ENCODE measurements at places on chromosomes 12 and 14.

GRCh38 chr12:12480074-12480473, 82.6 kb downstream of the DUSP16 start:
- ATAC-seq: no peak

- ATAC-seq: no peak
Measured at GRCh38 chr14:55085060-55085660, 33.7 kb downstream of the MAPK1IP1L start.

DNA sequence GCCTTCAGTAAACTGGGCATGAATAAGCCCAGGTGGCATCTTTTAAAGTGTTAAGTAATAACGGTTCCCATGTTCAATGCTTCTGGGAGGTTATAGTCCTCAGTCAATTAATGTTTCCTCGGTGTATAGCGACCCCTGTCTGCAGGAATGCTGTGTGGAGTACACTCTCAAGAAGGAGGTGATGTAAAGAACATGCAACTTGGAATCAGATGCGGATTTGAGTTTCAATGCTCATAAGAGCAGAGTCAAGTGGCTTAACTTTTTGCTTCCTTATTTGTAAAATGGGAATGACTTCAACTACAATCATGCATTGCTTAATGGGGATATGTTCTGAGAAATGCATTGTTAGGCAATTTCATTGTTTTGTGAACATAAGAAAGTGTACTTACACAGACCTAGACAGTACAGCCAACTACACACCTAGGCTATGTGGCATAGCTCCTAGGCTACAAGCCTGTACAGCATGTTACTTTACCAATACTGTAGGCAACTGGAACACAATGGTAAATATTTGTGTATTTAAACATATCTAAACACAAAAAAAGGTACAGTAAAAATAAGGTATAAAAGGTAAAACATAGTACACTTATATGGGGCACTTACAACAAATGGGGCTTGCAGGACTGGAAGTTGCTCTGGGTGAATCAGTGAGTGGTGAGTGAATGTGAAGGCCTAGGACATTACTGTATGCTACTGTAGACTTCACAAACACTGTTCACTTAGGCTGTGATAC, 6.7 kb upstream of the MRPS35 start:
- peak; percentile 90 for ATAC-seq

- no peak for ATAC-seq
Measured at GRCh38 chr12:8887285-8887715, 27.0 kb upstream of the PHC1 start.

DNA sequence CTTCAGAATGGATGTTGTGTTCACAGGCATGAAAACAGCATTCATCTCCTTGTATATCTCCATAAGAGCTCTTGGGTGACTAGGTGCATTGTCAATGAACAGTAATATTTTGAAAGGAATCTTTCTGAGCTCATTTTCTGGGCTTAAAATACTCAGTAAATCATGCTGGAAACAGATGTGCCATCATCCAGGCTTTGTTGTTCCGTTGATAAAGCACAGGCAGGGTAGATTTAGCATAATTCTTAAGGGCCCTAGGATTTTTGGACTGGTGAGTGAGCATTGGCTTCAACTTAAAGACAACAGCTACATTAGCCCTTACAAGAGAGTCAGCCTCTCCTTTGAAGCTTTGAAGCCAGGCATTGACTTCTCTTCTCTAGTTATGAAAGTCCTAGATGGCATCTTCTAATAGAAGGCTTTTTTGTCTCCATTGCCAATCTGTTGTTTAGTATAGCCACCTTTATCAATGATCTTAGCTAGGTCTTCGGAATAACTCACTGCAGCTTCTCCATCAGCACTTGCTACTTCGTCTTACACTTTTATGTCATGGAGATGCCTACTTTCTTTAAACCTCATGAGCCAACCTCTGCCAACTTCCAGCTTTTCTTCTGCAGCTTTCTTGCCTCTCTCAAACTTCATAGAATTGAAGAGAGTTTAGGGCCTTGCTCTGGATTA, 79.6 kb upstream of the PSMA6 start:
- no peak for ATAC-seq

DNA sequence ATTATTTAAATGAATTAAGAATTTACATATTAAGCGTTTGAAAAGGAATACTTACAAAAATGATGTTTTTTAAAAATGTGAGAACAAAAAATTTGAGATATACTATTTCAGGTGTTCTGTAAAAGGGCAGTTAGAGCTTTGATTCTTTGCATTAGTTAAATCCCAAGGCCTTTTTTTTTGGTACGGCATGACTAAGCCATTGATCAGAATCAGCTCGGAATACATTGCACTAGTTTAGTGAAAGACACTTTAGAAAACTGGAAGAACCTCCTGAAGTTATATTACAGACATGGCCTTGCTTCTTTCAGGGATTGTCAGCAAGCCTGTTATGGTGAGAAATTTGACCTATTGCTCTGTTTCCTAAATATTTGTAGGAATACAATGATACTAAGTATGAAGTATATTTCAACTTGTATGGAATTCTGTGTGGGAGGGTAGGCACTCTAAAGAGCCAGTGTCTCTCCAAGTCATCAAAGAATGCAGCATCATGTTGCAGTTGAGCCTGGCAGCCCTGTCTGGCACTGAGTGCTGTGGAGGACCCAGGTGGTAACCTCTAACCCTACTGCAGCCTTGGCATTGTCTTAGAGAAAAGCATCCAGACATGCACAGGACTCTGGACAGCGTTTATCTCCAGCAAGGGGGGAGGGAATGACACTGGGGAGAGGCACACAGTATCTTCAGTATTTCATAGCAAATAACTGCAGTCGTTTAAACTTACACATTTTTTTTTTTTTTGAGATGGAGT, 1.5 kb downstream of the KLC1 start:
- ATAC-seq: peak; percentile 4

DNA sequence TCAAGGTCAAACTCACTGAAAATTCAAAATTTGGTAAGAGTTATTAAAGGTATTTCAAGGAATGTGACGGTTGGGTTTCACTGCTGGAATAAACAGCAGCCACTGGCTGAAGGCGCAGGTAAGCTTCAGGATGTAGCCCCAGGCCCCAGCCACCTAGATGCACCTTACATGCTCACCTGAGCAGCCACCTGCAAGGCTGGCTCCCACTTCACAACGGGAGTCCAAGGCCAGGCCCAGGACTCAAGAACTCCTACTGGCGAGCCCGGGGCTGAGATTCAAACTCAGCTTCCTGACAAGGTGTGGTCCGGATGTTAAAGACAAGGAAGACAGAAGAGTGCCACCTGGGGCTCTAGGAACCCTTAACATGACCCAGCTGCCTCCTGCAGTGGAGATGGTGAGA, 78.4 kb downstream of the ITPK1 start:
- no peak for ATAC-seq

GRCh38 chr14:104048758-104049507, 36.6 kb upstream of the ASPG start:
- no peak for ATAC-seq

- peak; percentile 56 for ATAC-seq
Measured at GRCh38 chr14:26204728-26205479, 392.9 kb downstream of the NOVA1 start.

DNA sequence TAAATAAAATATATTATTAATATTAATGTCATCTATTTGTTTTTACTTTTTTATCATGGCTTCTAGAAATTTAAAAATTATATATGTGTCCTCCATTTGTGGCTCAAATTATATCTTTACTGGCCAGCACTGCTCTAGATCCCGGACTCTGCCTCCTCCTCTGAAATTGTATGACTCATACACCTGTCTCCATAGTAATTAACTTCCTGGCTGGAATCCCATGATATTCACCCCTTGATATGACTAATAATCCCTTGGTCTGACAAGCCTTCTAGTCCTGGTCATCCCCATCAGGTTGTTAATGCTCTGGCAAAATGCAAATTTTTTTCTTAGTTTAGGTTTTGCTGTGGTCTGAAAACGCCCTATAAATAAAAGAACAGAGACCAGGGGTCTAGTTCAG, 116.2 kb downstream of the BMP4 start:
- no peak for ATAC-seq

GRCh38 chr14:91878274-91878673, 10.9 kb upstream of the TC2N start:
- ATAC-seq: no peak

- ATAC-seq: peak; percentile 15
Measured at GRCh38 chr12:51028126-51028812, 2.1 kb upstream of the SLC11A2 start.

- ATAC-seq: no peak
Measured at GRCh38 chr12:90071996-90072395, 363.4 kb upstream of the ATP2B1 start.

- ATAC-seq: no peak
Measured at GRCh38 chr14:20435582-20436362, at the start of gene KLHL33. Gene KLHL33, minus strand, starts transcription at chr14:20436166. Its CDS starts 355 bp downstream, at chr14:20435811.

GRCh38 chr12:131764738-131765137, 53.8 kb downstream of the SFSWAP start:
- ATAC-seq: no peak

- peak; percentile 89 for ATAC-seq
Measured at GRCh38 chr12:90908465-90908864, 46.5 kb downstream of the CCER1 start.

- no peak for ATAC-seq
Measured at GRCh38 chr12:115661112-115661511, 616.4 kb downstream of the MED13L start.

DNA sequence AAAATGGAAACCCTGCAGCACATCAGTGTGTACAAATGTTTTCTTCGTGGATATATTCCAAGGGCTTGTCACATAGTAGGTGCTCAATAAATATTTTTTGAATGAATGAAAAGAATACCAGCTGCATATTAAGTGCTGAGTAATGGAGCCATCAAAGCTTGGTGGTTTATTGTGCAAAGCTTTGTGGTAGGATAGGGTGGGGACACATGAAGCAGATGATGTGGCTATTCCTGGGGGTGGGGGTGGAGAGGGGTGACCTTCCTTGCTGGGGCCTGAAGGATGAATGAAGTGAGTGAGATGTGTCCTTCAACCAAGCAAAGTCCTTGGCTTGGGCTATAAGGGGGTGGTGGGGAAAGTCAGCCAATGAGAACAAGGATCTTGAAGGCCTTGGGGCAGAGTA, 4.3 kb upstream of the KRT81 start:
- ATAC-seq: no peak

- no peak for ATAC-seq
Measured at GRCh38 chr12:76450690-76451089, 102.5 kb upstream of the BBS10 start.

DNA sequence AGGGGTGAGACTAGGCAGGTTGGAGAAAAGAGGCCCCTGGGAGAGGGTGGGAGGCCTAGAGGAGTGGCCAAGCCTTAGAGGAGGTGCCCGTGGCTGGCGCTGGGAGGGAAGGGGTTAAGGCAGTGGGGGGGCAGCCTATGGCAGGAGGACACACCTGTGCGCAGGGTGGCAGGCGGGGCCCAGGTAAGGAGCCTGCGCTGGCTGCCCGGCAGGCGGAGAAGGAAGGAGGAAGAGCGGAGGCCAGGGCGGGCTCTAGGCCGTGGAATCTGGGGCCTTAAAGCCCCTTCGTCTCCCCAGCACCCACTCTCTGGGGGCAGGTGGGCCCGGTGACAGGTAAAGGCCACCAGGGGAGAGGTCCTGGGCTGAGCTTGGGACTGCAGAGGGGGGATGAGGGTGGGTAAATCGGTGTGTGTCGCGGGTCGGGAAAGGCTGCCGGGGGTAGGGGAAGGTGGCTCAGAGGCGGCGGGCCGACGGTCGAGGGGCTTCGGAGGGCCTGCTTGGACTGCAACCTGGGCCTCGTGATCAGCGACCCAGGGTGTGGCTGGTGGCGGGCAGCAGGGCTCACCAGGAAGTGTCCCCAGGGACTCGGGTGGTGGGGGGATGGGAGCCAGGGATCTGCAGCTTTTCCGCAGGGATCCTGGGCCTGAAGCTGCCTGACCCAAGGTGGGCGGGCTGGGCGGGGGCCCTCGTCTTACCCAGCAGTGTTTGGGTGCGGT, 7.3 kb downstream of the PHB2 start:
- ATAC-seq: no peak

GRCh38 chr14:28612414-28612813, 154.2 kb upstream of the FOXG1 start:
- no peak for ATAC-seq

- ATAC-seq: peak; percentile 8
Measured at GRCh38 chr12:108839018-108839889, 18.1 kb downstream of the SSH1 start.

DNA sequence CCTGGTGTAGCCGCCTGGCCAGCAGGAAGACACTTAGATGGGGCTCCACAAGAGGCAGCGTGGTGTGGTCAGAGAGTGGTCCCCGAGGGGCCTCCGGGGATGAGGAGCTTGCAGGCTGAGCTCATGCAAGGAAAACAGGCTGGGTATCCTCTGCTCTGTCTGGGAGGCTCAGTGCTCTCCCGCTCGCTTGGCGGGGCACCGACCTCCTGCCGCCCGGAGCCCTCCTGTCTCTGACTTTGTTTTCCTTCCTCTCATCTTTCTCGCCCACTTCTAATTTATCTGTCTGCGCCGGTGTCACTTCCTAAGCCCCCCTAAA, 31.3 kb upstream of the DLK1 start:
- no peak for ATAC-seq

GRCh38 chr12:123067654-123068053, 83.2 kb downstream of the PITPNM2 start:
- ATAC-seq: no peak

DNA sequence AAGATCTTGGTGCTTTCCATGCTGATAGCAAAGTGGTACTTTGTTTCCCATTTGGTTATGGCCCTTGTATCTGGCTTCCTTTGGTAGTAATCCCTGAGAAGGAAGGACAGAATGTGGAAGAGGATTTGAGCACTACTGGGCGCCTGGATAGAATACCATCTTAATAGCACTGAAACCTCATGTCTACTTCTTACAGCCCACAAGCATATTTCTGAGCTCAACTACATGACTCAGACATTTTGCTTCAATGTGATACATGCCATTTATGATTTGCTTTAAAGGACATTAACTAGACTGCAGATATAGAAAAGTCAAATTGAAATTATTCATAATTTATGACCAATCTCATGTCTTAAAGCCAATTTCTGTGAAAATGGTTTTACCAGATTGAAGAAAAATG, 80.4 kb downstream of the LIN7A start:
- ATAC-seq: no peak

- no peak for ATAC-seq
Measured at GRCh38 chr14:55530464-55530863, 49.5 kb upstream of the KTN1 start.

- ATAC-seq: no peak
Measured at GRCh38 chr14:37584211-37585100, 10.6 kb downstream of the FOXA1 start.

- no peak for ATAC-seq
Measured at GRCh38 chr12:49631336-49631907, 8.1 kb downstream of the PRPF40B start.

DNA sequence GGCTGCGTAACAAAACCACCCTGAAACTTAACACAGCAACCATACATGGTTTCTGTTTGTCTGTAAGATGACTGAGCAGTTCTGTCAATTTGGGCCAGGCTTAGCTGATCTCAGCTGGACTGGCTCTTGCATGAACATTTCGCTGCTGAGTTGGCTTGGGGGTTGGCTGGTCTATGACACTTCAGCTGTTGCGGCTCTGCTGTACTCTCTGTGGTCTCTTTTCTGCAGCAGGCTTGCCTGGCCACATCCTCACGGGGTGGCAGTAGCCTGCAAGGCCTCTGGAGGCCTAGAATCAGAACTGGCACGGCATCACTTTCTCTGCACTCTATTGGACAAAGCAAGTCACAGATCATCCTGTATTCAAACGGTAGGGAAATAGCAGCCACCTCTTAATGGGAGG, 216.2 kb downstream of the BCL11B start:
- no peak for ATAC-seq

- ATAC-seq: no peak
Measured at GRCh38 chr12:12527820-12528296, 34.8 kb downstream of the DUSP16 start.

- no peak for ATAC-seq
Measured at GRCh38 chr14:94921456-94921855, 151.5 kb upstream of the GSC start.

- no peak for ATAC-seq
Measured at GRCh38 chr12:22731236-22731635, 106.3 kb downstream of the ETNK1 start.

- ATAC-seq: no peak
Measured at GRCh38 chr14:99699861-99700260, 15.8 kb downstream of the CYP46A1 start.
